Stimulated activated CD4-positive, alpha-beta T cell treated with anti-CD3 and anti-CD28 coated beads, Interleukin-2, amount 100 ng/mL, for 24 hours (primary cell): ENCODE measurements at places on chromosomes 6 and 20.
A peak's percentile ranks its signal among the peaks of the same experiment; 100 is the strongest.

DNA sequence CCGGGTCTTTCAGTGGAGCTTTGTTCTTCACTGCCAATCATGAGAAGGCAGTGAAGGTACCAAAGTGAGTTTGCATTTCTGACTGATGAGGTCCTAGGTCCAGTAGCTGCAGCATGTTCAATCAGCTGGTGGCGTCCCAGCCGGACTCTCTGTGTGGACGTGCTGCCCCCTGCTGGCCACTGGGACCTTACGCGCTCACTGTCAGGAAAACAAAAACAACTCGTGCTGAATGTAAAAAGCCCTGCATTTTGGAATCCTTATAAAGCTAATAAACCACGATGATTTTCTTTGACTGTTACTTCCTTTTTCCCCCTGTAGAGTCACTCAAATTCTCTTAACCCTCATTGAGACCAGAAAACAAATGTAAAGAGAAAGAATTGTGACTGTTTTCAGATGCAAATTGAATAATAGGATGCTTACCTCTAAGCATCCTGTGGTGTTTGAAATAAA, 4.9 kb upstream of the CD24 start:
- peak; percentile 86 for DNase-seq

DNA sequence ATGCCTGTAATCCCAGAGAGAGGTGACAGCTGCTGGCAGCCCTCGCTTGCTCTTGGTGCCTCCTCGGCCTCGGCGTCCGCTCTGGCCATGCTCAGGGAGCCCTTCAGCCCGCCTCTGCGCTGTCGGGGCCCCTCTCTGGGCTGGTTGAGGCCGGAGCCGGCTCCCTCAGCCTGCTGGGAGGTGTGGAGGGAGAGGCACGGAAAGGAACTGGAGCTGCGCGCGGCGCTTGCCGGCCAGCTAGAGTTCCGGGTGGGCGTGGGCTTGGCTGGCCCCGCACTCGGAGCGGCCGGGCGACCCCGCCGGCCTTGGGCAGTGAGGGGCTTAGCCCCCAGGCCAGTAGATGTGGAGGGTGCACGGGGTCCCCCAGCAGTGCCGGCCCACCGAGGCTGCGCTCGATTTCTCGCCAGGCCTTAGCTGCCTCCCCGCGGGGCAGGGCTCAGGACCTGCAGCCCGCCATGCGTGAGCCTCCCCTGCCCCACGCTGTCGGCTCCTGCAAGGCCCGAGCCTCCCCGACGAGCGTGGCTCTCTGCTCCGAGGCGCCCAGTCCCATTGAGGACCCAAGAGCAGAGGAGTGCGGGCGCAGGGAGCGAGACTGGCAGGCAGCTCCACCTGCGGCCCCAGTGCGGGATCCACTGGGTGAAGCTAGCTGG, 34.6 kb downstream of the C6orf52 start:
- DNase-seq, result no peak

- DNase-seq, result no peak
These were observed 51.3 kb downstream of the KLHL32 start for GRCh38 chr6:96975852-96976251.

GRCh38 chr20:24764027-24764793, 184.9 kb upstream of the CST7 start:
- no peak for DNase-seq

GRCh38 chr6:29982097-29982496, 39.8 kb downstream of the HLA-A start:
- no peak for DNase-seq

DNA sequence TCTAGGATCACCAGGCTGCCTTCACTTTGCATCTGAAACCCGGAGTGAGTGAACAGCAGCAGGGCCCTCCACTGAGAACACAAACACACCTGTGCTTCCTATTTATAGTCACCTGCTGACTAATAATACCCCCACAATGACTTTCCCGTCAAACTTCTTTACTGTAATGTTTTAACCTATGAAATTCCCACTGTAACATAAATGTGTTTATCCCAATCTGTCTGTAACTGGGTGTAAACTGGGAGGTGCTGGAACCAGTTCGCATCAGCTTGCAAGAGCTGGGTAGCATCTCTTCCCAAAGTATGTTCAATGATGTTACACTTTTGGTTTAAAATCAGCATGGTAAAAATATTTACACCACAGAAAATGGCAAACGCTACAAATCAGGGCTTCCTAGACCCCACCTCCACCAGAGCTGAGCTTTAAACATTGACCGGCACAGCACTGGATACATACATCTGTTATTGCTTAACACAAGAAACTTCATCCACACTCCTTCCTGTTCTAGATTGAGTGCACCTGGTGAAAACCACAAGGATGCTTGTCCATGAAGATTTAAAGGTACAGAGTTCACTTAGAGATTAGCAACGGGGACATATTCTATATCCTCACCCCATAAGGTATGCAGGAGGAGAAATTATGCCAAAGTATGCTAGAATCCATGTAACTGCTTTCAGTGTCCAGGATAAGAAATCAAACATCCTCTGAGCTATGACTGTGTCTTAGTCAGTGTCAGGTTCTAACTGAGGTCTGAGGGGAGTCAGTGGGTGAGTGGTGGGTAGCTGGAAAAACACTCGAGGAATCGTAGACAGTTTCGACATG, 79.0 kb downstream of the ALDH8A1 start:
- DNase-seq, result no peak

DNA sequence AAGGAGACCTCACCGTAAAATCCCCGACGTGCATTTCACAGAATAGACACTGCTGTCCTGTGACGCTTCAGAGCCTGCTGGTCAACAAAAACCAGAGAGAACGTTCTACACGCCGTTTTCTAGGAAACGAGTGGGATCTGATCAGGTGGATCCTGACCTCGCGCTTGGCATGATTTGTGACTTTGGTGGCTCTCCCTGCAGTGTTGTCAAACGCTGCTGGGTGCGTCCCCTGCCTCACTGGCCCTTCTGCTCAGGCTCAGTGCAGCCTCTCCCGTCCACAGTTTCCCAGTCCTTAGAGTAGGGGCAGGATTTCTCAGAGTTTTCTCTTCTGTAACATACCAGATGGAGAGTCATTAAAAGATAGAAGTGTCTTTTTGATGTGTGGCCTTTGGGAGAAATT, 27.6 kb upstream of the IRF4 start:
- no peak for DNase-seq

GRCh38 chr6:43939281-43940070, 169.5 kb downstream of the VEGFA start:
- no peak for DNase-seq

GRCh38 chr20:11044561-11044960, 370.8 kb upstream of the JAG1 start:
- no peak for DNase-seq

DNA sequence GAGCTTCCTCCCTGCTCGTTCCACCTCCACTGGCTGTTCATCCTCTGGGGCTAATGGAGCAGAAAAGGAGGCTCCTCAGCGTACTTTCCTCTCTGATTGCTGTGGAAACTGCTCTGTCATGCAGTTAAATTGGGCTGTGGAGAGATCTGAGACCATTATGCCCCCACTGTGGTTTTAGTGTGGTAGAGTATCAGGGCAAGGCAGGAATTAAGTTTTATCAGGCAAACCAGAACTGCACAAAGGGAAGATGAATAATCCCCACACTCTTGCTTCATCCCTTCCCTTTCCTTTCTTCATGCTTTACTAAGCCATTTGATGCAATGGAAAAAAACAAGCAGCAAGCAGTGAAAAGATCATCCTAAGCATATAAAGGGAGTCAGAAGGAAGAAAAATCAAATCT, 11.9 kb upstream of the ME1 start:
- DNase-seq, result no peak

DNA sequence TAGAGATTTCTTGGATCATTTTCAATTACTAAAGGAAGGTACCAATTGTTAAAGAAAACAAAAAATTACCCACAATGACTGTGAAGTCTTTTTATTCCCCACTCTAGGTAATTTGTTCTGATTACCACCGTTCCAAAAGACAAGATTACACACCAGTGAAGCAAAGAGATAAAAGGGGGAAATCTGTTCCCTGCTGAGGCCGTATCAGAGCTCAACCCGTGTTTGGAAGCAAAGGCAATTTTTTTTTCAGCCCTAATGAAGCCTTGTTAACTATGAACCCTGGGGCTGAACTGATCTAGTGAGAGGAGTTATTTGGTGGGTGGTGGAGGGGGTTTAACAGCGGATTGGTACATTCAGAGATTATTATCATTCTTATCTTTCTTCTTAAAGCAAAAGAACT, 128.5 kb downstream of the ALDH8A1 start:
- DNase-seq, result no peak

DNA sequence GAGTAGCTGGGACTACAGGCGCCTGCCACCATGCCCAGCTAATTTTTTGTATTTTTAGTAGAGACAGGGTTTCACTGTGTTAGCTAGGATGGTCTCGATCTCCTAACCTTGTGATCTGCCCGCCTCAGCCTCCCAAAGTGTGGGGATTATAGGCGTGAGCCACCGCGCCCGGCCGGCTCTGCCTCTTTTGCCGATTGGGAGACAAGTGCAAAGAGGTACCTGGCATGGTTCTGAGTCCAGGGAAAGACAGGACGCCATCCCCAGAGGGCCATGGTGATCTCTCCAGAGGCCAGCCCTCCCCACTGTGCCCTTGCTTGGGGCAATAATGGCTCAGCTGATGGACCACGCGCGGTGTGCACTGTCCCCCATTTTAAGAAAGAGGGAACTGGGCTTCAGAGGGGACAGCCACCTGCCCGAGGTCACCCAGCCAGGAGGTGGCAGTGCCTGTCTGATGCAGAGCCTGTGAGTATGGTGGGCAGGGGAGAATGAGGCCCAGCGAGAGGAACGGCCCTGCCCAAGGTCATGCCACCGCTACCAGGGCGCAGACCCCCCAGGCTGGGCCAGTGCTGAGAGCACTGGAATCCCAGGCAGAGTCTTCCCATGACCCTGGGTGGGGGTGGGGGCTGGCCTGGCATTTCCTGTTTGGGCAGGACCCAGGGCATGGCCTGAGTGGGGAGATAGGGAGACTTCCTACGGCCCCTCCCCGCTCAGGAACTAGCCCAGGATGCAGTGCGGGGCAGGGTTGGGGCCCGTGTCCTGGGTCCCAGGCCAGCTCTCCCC, 61.0 kb downstream of the SNAI1 start:
- no peak for DNase-seq

GRCh38 chr20:47359530-47360296, 3.2 kb upstream of the ZMYND8 start:
- no peak for DNase-seq

GRCh38 chr6:106750142-106750918, 121.0 kb downstream of the QRSL1 start:
- no peak for DNase-seq

GRCh38 chr6:8172530-8172929, 70.2 kb upstream of the EEF1E1 start:
- DNase-seq, result no peak

DNA sequence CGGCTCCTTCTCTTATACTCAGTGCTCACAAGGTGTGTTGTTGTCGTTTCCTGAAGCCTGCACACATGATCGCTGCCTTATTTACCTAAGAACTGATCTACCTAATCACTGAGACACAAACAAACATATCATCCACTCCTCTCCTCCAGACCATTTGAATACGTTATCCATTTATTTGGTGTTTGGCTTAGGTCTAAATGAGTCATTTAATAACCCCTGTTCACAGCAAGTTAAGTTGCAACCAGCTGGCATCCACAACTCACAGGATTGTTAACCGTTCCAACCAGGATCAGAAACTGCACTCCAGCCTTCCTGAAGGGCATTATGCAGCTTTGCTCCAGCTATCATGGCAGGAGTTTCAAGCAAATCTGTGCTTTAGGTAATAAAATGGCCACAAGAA, 511.1 kb upstream of the MAP3K7 start:
- DNase-seq, result no peak

- DNase-seq, result no peak
These were observed 156.8 kb upstream of the RUNX2 start for GRCh38 chr6:45171380-45171779.

DNA sequence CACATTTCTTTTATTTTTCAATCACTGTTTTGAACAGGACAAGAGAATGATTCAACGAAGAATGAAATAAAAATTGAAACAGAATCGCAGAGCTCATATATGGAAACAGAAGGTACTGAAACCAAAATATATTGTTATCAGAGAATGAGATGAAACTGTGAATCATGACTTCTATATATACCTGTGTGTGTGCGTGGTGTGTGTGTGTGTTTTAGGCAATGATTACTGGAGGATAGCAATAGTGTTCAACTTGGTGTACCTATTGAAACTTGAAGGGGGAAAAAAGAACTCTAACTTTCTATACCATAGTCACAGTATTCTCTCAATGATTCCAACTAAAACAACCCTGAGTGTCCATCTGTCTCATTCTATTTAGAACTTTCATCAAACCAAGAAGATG, 586.6 kb downstream of the KIF16B start:
- DNase-seq, result no peak

- no peak for DNase-seq
These were observed 115.8 kb upstream of the SPTLC3 start for GRCh38 chr20:12893019-12893418.

- DNase-seq, result no peak
These were observed 66.4 kb upstream of the THBS2 start for GRCh38 chr6:169320013-169320412.

DNA sequence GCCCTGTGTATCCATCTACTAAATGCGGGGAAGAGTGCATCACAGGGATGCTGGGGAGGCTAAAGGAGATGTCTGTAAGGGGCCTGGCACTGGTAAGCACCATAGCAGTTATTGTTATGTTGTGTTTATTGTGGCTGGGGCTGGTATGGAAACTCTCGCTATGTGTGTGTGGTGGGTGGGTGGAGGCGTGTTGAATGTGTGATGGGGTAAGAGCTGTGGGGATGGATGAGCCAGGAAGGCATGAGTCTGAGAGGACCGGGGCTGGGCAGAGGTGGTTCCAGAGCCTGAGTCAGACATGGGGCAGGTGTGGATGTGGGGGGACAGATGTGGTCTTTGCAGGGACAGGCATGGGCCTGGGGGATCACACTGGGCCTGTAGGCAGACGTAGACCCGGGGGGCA, 88.1 kb downstream of the GRM4 start:
- no peak for DNase-seq

- DNase-seq, result no peak
These were observed 587 bp downstream of the IP6K3 start for GRCh38 chr6:33746036-33746600.

DNA sequence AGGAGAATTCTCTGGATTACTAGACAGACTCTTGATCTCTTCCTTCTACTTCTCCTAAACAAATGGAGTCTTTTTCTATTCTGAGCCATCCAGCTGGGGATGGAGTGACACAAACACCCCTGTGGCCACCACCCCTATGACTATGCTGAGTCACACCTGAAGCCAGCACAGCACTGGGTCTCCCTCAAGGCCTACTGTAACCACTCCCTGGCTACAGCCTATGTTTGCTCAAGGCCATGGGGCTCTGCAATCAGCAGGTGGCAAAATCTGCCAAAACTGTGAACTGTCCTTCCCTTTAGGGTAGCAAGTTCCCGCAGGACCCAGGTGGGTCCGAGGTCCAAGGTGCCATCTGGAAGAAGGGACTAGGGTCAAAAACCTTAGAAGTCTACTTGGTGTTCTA, 132.3 kb downstream of the TINAG start:
- no peak for DNase-seq

DNA sequence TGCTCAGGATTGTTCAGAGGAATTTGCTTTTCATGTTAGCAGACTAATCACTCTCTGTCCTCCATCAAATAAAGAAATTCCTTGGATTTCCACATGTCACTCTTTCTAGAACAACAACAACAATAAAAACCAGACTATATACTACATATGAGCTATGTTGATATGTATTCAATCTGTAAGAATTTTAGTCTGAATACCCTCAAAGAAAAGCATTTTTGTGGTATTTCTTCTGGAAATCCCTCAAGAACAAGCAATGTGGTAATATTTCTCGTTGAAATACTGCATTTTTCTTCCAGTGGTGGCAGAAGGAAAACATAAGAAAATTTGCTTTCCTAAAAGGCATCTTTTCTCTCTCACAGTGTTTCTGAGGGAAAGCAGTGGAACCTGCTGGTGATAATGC, 312.6 kb upstream of the RSPO3 start:
- no peak for DNase-seq

GRCh38 chr20:51128198-51128597, 105.3 kb upstream of the KCNG1 start:
- DNase-seq, result peak; percentile 23
